Esophagus muscularis mucosa (tissue), 4 donors: ENCODE measurements at places on chromosomes 1 and 21. TPM values are rescaled to one million over a fixed set of nuclear protein-coding genes. Genes with fewer than 3 reads are reported as not detected.

The PCP4L1 gene
- total RNA-seq = 4.3 TPM

- H3K4me1 ChIP-seq = no peaks in the 10 kb centered on the region
- H3K27ac ChIP-seq = no peak overlapping the region
- no peak for DNase-seq
- H3K4me3 ChIP-seq = no peak overlapping the region
- H3K36me3 ChIP-seq = no peaks in the 10 kb centered on the region
- H3K27me3 ChIP-seq = no peaks in the 10 kb centered on the region
Observed at GRCh38 chr1:200558866-200559459, 61.6 kb downstream of the KIF14 start.

DNA sequence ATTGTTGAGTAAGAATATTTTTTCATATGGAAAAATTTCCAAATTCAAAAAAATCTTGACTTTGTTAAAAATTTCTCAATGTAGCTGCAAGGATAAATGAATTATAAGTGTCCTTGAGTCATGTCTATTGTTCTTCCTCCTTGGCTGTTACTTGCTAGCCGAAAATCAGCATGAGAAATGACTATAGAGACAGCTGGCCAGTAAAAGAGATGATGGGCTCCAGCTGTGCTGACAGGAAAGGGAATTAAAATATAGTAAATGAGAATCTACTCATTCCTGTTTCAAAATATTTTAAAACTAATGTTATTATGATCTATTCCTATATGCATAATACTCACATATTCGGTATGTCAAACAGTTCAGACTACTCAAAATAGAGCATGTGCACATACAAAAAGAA is 1292.6 kb downstream of the BRINP3 start:
- no peaks in the 10 kb centered on the region for H3K36me3 ChIP-seq
- no peak overlapping the region for H3K27ac ChIP-seq
- H3K4me1 ChIP-seq = no peaks in the 10 kb centered on the region
- H3K4me3 ChIP-seq = no peak overlapping the region
- DNase-seq = no peak
- no peaks in the 10 kb centered on the region for H3K27me3 ChIP-seq

The CD101 gene
- total RNA-seq = 0.42 TPM

- DNase-seq = no peak
- no peak overlapping the region for H3K4me3 ChIP-seq
- H3K27me3 ChIP-seq = no peaks in the 10 kb centered on the region
- H3K27ac ChIP-seq = no peak overlapping the region
- H3K4me1 ChIP-seq = no peaks in the 10 kb centered on the region
Observed at GRCh38 chr1:242128951-242129502, 130.1 kb upstream of the MAP1LC3C start.

DNA sequence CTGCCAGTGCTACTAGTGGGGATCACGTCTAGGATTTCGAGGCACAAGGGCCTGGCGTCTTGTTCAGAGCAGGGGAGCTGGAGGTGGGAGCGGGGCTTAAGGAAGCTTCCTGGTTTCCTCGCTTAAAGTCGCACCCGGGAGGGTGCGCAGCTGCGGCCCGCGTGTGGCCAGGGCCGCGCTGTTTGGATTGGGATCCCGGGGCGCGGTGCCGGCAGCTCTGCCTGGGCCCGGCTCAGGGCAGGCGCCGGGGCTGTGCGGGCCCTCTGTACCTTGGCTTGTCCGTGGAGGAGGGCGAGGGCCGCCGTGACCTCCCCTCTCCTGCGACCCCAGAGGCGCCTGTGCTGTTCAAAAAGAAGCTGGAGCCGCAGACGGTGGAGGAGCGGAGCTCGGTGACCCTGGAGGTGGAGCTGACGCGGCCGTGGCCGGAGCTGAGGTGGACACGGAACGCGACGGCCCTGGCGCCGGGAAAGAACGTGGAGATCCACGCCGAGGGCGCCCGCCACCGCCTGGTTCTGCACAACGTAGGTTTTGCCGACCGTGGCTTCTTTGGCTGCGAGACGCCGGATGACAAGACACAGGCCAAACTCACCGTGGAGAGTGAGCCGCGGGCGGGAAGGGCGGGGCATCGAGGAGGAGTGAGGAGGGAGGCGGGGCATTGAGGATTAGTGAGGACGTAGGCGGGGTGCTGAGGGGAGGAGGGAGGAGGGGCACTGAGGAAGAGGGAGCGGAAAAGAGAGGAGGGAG is 67.8 kb downstream of the OBSCN start:
- H3K27me3 ChIP-seq = no peaks in the 10 kb centered on the region
- H3K4me3 ChIP-seq = peak overlapping the region; percentile 60
- H3K4me1 ChIP-seq = peaks cover 23% of the 10 kb centered on the region

The BLACAT1 gene
- not detected for total RNA-seq

The HSD3B2 gene
- not detected for total RNA-seq

DNA sequence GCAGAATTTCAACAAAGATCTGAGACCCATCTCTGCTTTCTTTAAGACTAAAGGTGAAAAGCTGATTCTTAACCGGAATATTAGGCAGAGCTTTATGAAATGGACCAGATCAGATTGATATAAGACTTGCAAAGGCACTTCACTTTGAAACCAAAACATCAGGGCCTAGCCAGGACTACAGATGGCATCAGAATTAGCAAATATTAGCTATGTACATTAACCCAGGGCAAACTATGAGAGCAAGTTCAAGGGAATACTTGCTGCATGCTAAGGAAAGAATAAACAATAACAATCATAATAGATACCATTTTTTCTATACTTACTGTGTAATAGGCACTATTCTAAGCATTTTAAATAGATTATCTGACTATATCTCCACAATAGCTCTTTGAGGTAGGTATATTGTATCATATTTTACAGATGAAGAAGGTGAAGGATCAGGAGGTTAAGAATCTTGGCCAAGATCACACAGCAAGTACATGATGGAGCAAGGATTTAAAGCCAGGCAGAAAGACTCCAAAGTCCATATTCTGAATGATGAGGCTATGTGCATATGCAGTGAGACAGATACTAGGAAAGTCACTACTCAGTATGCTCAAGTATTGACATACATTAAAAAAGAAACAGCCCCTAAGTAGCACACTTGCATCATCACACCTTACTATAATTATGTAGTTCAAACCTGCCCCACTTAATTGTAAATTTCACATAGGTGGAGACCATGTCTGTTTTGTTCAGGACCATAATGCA is 209.3 kb upstream of the PKN2 start:
- H3K4me3 ChIP-seq = no peak overlapping the region
- no peaks in the 10 kb centered on the region for H3K36me3 ChIP-seq
- H3K27me3 ChIP-seq = no peaks in the 10 kb centered on the region
- H3K4me1 ChIP-seq = peaks cover 13% of the 10 kb centered on the region

The AMY1C gene
- total RNA-seq = not detected

The LGR6 gene
- 0.78 TPM for total RNA-seq
